ENCODE measurements at places on chromosomes 7 and 10.

GRCh38 chr7:35695473-35695850 is 527 bp upstream of the HERPUD2 start:
- no peak for DNase-seq

GRCh38 chr7:106552645-106553445 is 108.1 kb downstream of the CCDC71L start:
- no peak for DNase-seq

- peak; percentile 91 for DNase-seq
Observed at GRCh38 chr7:63900394-63901203, 98.0 kb upstream of the ZNF722 start.

DNA sequence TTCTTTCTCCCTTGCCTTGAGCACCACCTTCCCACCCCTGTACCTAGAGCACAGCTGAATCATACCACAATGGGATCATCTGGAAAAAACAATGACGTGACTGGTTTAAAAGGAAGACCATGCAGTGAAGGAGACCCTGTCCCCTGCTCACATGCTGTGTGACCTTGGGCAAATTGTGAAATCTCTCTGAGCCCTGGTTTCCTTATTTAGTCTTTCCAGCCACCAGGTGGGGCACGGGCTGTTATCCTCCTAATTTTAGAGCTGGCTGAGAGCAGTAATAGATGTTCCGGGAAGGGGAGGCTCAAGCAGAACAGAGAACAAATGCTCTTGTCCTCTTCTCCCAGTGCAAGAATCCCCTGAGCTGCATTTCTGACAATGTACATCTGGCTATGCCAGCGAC is 198.3 kb downstream of the RPS24 start:
- DNase-seq, result no peak

DNA sequence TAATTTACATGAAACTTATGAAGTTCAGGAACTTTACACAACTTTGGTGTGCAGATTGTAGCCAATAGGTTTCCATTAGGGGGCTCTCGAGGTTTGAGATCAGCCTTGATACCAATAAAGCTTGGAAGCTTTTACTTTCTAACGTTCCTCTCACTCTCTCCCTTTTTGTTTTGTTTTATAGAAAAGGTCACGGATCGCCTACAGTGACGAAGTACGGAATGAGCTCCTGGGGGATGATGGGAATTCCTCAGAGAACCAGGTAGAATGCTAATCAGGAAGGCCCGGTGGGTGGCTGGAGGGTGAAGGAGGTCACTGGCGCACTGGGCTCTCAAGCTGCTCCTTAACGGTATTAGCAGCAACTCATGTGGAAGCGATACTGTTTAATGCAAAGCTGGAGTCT is 79.9 kb downstream of the VTI1A start:
- DNase-seq, result no peak

DNA sequence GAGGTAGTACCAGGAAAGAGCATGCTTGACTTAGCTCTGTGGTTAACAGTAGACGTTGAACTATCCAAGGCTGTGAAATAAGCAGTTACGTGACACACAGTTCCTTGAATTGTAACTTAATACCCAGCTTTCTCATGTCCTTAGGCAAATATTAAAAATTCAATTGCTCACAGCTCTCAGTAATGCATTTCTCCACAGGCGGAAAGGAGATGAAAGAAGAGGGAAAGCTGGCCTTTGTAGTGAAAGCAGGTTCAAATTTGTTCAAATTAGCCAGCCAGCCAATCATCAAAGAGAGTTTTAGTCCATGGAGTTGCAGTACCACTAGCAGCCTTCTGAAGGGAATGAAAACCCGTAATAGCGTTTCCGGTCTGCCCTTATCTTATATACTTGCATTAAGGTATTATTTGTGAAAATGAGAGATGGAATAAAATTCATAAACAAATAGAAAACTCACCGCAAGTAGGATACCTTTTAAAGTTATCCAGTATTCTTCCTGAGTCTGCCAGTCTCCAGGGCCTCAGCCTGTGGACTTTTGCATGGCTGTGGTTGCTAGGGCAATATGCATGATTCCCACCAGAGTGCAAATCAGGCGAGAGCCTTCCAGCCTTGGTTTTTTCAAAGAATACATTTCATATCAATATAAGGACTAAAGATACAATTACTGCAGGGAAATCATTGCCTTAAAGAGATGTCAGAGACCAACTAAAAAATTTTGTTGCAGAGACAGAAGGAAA is 795.5 kb downstream of the TNS3 start:
- DNase-seq, result no peak

DNA sequence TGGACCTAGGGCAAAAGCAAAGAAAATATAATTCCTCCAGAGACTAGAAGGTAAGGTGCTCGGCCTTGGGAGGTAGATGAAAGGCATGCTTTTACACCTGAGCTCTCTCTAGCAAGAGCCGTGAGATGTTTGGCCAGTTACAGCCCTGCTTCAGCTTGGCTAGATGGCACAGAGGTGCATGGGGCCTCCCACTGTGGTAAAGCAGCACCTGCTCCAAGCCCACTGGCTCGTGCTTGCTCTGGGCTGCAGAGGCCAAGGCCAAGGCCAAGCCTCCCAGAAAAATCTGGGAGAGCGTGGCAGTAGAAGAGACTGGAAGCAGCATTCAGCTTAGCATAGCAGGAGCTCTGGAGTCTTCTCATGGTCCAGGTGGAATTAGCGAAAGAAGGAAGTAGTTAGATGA is 31.0 kb upstream of the OPALIN start:
- no peak for DNase-seq

GRCh38 chr10:33093362-33093761 is 135.3 kb upstream of the ITGB1 start:
- DNase-seq, result no peak

GRCh38 chr7:132044247-132044646 is 487.8 kb upstream of the PODXL start:
- no peak for DNase-seq

GRCh38 chr10:48604039-48604990 is 558 bp downstream of the ARHGAP22 start:
- DNase-seq, result no peak

DNA sequence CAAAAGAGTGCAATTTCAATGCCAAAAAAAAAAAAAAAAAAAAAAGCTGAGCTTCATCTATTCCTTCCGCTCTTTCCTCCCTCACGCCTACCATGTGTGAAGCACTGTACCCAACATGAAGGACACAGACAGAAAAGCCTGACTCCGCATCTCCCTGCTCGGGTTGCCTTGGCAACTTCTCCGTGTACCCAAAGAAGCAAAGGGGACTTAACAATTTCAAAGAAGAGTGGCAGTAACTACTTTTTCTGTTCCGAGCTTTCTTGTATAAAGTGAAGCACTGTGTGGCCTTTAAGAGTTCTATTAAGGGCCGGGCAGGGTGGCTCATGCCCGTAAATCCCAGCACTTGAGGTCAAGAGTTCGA is 177.7 kb downstream of the PRKCQ start:
- DNase-seq, result no peak

DNA sequence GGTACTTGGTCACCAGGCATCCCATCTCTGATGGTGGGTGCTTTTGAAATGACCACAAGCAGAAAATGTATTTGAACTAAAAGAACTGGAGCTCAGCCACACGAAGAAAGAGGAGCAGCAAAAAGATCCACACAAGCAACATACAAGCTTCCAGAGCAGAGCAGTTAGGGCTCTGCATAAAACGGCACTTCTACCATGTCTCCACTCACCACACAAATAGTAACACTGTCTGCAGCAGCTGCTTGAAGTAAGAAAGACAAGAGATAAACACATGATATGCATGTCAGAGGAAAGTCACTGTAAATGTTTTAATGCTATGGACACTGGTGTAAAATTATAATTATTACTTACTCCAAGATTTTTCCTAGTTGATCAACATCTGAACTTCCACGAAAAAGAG is 32.5 kb upstream of the FAM133B start:
- DNase-seq, result no peak

DNA sequence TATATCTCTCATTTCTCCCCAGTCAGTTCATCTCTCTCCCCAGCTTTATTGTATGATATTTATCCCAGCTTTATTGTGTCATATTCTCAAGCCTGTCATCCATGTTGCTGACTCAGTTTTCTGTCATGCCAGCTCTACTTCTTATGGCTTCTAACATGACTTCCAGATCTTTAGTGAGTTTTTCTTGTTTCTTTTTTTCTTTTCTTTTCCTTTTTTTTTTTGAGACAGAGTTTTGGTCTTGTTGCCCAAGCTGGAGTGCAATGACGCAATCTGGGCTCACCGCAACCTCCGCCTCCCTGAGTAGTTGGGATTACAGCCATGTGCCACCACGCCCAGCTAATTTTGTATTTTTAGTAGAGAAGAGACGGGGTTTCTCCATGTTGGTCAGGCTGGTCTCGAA is 28.7 kb upstream of the CALU start:
- no peak for DNase-seq

- DNase-seq, result no peak
Observed at GRCh38 chr7:105496521-105496920, 25.6 kb downstream of the PUS7 start.

- no peak for DNase-seq
Observed at GRCh38 chr7:23298141-23298881, 828 bp upstream of the MALSU1 start.

GRCh38 chr7:15313361-15313760 is 248.5 kb downstream of the AGMO start:
- DNase-seq, result no peak

DNA sequence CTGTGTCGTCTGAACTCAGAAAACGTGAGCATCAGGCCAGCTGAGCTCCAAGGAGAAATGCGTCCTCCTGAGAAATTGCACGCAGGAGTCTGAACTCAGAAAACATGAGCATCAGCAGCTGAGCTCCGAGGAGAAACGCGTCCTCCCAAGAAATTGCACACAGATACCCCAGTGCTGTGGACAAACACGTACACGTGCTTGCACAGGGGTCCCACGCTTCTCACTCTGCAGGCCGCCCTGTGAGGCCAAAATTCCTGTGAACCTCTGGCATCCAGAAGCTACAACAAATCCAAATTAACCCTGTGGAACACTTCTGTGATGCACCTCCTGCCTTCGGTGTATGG is 133.8 kb downstream of the WDR37 start:
- DNase-seq, result no peak

All from NCI-H526 treated with DMSO at 0.1 percent for 48 hours (cell line).